ENCODE measurements at places on chromosomes 1 and 21.

DNA sequence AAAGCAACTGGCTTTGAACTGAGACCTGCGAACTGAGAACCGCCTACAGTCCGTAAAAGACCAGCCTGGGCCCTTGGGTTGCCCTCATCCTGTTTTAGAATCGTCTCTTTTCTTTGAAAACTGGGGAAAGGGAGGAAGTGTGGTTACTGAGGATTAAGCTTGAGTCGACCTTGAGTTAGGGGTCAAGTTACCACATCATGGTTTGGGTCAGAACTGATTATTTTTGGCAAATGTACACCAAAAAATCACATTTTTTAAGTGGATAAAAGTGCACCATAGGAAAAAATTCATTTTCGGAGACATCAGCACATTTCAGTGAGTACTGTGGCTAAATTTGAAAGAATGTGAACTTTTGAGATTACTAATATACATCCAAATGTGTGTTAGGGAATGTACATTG lies 76.9 kb upstream of the KAZN start:
- DNase-seq, result no peak

DNA sequence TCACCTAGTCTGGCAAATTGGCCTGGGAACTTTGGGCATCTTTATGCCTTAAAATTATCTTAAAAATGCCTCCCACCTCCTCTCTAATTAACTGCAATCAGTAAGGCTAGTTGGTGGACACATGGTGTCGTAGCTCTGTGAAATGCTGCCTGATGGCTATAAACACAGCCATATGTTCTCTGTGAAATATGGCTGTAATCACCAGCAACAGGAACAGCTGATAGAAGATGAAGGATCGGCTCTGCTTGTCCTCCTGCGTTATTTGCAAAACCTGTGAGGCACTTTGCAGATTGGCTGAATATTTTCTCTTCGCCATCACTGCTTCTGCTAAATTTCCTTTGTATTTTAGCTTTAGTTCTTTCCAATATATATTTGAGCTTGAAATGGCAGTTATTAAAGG lies 419.6 kb downstream of the RWDD3 start:
- no peak for DNase-seq

DNA sequence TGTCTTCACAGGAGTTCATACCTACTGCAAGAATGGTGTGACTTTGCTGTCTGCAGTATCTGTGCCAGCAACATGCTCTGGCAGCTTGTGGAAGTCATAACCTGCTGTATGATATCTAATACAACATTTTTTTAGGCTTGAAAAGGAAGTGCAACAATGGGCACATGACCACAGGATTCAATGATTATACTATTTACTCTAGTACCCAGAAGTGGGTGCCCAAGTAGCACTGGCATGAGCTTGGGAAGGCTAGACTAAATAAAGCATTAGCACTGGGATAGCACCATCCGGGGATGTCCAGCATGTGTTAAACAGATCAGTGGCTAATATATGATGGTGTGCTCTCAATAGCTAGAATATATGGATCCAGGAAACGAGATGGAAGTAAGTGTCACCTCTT lies 98.6 kb upstream of the PDE4B start:
- no peak for DNase-seq

DNA sequence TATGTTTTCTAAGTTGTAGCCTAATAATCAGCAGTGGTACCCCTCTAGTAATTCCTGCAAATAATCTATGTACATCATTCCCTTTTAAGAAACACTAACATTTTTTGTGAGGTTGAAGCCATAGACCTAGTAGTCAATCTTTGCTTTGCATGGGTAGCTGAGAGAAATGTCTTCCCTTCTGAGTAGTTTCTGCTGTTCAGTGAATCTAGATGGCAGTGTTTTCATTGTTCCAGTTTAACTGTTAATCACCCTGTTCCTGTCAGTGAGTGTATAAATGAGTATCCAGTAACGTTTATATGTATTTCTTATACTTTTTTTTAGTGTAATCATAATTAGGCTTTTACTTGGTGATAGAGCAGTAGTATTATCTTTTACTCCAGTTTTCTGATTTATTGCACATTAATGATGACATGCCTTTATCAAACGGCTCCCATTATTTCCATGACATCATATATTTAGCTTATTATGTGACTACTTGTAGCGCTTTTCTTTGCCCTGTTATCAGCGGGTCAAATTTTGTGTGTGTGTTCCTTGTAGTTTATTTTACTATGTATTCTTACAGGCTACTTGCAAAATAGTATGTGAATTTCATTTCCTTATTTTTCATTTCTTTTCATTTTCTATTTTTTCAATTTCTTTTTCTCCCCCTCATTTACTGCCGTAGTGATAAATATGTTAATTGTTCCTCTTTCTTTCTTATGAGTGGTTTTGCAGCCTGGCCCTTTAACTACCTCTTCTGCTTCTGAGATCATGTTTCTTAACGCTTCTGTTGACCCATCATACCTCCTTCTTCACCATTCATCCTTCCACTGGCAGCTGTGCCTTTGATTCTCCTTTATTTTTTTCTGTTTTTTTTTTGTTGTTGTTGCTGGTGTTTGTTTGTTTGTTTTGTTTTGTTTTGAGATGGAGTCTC lies 18.8 kb downstream of the CEP350 start:
- no peak for DNase-seq

- DNase-seq, result no peak
Observed at GRCh38 chr1:55464550-55464949, 249.4 kb upstream of the USP24 start.

GRCh38 chr1:40651138-40651857 lies 14.2 kb downstream of the RIMS3 start:
- DNase-seq, result no peak

GRCh38 chr1:68270951-68271350 lies 38.6 kb upstream of the WLS start:
- DNase-seq, result no peak

- no peak for DNase-seq
Observed at GRCh38 chr1:239601108-239601507, 214.7 kb downstream of the CHRM3 start.
